NAMALWA (cell line): ENCODE measurements at places on chromosomes 1 and 21.

DNA sequence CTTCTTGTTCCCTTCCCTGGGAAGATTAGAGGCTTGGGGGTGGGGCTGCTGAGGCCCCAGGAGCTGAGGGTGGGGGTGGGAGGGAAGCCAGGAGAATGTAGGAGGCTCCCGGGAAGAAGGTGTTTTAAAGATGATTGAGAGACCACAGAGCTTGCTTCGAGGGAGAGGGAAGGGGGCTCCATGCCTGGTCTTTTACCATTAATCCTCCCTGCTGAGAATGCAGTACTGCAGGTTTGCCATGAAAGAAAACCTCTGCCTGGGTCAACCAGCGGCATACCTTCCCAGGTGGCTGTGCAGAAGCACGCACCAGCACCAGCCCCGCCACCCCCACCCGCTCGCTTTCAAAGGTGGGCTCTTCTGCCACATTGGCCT is 15.4 kb downstream of the ABCA4 start:
- no peak for DNase-seq

- DNase-seq = no peak
These were observed 9.7 kb downstream of the BCL9 start for GRCh38 chr1:147551036-147551435.

DNA sequence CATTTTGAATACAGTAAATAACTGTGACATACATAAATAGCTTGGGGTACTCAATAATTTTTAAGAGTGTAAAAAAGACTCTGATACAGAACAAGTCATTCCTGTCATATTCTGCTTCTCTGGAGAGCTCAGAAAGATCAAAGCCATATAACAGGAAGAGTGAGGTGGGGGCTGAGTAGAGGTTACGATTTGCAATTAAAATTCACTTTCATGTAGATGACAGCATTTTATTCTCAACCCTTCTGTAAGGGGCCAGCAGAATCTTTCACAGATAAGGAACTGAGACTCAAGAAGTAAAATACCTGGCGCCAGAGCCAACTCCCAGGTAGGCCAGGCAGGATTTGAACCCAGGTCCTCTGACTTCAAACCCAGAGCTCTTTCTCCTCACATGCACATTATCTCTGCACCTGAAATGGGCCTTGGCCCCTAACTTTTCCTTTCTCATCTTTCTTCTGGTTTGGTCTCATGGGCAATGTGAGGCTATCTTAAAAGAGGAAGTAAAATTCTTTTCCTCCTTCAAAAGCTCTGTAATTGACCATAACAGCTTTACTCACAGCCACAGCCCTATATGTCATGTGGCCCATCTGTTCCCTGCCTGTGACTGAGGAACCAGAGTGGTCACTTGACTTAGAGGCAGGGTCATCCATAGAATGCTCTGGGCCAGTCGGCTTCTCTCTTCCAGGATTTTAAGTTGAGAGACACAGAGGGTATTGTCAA is 80.9 kb upstream of the SYT6 start:
- DNase-seq = peak; percentile 32

- no peak for DNase-seq
These were observed 138.5 kb downstream of the ZSCAN20 start for GRCh38 chr1:33610864-33611455.

GRCh38 chr21:39612233-39613040 is at the start of gene B3GALT5:
B3GALT5 (plus strand) TSS chr21:39612940; CDS start chr21:39660560, 47,620 bp downstream.
- no peak for DNase-seq

GRCh38 chr1:28249866-28250295 is 9.4 kb upstream of the SESN2 start:
- DNase-seq = no peak

DNA sequence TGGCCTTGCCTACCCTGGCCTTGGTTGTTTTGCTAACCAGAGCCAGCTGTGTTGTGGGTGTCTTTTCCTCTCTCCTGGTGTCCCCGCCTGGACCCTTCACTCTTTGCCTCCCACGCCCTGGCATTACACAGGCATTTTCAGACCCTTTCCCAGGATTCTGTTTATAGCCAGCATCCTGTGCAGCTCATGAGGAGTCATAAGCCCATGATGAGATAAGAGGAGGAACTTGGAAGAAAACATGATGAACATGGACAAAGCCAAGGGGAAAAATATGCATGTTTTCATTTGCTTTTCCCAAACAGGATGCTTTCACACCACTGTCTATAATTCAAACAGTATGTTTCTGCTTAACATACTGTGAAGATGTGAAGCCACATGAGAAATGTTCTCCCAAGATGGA is 18.7 kb upstream of the WARS2 start:
- no peak for DNase-seq

DNA sequence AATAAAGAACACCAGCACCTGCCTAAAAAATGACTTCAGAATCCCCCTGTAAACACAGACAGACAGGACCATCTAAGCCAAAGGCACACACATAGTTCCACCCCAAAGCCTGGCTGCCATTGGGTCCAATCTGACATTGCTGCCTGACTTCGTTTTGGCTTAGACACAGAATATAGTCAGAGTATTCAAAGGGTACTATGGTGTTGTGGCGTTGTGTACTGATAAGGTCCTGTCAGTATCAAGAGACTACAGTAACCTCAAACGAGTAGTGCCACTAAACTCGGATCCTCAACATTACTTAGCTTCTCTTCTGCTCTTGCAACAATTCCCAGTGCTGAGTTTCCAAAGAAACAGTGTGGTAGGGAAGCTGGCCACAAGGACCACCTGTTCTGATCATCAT is 169.3 kb upstream of the NR5A2 start:
- DNase-seq = no peak

DNA sequence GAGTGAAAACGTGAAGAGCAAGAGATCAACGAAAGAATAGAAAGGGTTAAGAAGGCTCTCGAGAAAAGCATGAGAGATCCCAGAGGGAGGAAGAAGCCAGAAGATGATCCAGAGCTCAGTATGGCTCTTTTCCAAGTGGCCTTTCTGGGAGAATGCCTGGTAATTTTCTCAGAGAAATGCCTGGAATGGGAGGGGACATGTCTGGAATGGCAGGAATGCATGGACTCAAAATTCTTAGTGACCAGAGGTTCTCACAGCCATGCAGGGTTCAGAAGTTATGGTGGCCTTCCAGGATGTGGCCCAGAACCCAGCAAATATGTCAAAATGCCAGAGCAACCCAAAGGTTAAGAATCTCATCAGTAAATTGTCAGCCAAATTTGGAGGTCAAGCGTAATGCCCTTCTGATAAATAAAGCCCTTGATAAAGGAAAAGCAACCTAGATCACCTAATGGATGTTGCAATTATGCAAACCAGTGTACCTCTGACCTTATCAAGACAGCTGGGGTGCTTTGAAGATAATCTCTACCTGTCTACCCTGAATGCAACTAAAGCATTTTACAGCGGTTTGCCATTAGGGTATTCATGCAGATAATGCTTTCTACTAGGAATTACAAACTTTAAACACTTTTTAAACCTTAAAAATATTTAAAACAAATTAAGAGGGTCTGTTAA is 53.1 kb downstream of the NBPF6 start:
- no peak for DNase-seq

- DNase-seq = peak; percentile 11
These were observed 40.0 kb downstream of the SPTA1 start for GRCh38 chr1:158646465-158646864.

- no peak for DNase-seq
These were observed 25.4 kb downstream of the PHGDH start for GRCh38 chr1:119737040-119737682.

DNA sequence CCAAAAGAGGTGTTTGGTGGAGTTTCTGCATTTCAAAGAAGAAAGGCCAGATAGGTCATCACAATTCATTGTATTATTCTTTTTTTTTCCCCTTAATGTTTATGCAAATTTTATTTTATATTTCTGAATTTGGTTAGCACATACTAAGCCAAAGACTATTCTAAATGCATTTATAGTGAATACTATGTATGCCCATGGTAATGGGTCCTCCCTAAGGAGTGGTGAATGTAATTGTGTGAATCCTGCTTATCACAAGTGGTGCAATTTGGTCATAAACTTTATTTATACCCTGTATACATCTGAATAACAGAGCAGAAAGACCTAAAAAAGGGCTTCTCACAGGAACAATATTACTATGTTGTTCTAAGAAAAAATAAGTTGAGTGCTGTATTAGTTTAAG is 99.1 kb downstream of the CD247 start:
- no peak for DNase-seq

GRCh38 chr1:230940848-230941247 is 37.8 kb downstream of the TTC13 start:
- DNase-seq = no peak

DNA sequence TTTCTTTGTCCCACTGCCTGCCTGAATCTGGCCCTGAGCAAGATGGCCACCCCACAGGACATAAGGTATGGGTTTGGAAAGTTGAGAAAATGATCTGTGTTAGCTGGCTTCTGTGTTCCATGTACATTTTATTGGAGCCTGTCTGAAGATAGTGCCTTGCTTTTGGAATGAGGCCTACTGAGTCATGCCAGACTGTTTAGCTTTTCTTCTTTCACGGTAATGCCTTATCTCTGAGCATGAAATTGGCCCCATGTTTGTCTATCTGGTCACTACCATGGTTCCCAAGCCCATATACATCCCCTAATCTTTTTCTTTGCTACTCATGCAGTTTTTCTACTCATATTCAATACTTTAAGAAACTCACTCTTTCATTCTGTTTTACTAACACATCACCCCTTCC is 85.1 kb upstream of the LMO4 start:
- DNase-seq = no peak

- no peak for DNase-seq
These were observed 236.0 kb downstream of the TOMM20 start for GRCh38 chr1:234892642-234893041.

DNA sequence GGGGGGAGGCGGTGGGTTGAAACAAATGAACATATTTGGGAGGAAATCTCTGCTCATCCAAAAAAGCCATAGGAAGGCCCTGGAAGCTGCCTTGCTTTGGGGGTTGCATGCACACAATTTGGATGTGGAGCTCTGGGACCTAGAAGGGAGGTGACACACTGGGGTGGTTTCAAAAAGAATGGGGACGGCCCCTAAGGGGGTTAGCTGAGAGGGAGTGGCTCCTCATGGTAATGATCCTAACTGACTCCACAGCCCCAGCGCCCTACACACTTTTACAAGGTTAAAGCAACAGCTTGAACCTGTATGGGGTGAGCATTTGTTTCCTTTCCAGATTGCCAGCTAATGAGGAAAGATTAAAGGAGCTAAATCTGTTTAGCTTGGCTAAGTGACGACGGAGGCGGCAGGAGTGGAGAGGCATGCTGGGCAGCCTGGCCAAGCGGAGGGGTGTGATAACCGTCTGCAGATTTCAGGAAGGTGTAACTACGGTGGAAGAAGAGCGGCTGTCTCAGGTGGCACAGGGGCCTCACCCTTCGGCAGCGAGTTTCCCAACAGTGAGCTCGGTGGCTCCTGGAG is 107.3 kb downstream of the RNF220 start:
- DNase-seq = no peak

GRCh38 chr21:38734646-38735365 is 70.9 kb upstream of the ETS2 start:
- no peak for DNase-seq

DNA sequence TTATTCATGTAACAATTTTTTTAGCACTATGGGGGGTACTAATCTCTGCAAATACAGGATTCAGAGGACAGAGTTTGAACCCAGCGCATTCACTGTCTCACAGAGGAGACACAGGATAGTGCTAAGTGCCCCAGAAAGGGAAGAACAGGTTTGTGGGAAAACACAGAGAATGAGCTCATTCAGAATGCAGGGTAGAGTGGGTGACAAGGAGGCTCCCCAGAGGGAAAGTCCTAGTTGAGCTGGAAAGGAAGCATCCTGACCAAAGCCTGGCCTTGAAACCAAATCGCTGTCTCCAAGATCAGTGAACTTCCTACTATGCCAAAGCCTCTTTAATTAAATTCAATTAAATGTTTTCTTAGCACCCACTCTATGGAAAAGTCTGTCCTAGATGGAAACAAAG is 19.0 kb upstream of the RGS2 start:
- no peak for DNase-seq

GRCh38 chr1:182032251-182032650 is 29.3 kb downstream of the ZNF648 start:
- DNase-seq = no peak

GRCh38 chr1:1543706-1544099 is 3.3 kb upstream of the TMEM240 start:
- no peak for DNase-seq

- DNase-seq = no peak
These were observed 227.6 kb upstream of the C1orf174 start for GRCh38 chr1:4127592-4128140.

GRCh38 chr1:16612332-16613172 is 812 bp downstream of the NBPF1 start:
- DNase-seq = peak; percentile 76

- DNase-seq = no peak
These were observed 1464.8 kb upstream of the PRMT6 start for GRCh38 chr1:105591681-105592080.

GRCh38 chr21:35924714-35925301 is 135.5 kb downstream of the SETD4 start:
- no peak for DNase-seq

GRCh38 chr1:215256936-215257679 is 174.6 kb downstream of the KCNK2 start:
- no peak for DNase-seq

- DNase-seq = no peak
These were observed 60.6 kb downstream of the SDCCAG8 start for GRCh38 chr1:243316366-243316989.

- no peak for DNase-seq
These were observed 7.9 kb downstream of the TAF13 start for GRCh38 chr1:109067883-109068282.

GRCh38 chr1:24596401-24596880 is 40.6 kb downstream of the NCMAP start:
- DNase-seq = no peak

GRCh38 chr1:244082969-244083368 is 31.9 kb downstream of the ZBTB18 start:
- no peak for DNase-seq

DNA sequence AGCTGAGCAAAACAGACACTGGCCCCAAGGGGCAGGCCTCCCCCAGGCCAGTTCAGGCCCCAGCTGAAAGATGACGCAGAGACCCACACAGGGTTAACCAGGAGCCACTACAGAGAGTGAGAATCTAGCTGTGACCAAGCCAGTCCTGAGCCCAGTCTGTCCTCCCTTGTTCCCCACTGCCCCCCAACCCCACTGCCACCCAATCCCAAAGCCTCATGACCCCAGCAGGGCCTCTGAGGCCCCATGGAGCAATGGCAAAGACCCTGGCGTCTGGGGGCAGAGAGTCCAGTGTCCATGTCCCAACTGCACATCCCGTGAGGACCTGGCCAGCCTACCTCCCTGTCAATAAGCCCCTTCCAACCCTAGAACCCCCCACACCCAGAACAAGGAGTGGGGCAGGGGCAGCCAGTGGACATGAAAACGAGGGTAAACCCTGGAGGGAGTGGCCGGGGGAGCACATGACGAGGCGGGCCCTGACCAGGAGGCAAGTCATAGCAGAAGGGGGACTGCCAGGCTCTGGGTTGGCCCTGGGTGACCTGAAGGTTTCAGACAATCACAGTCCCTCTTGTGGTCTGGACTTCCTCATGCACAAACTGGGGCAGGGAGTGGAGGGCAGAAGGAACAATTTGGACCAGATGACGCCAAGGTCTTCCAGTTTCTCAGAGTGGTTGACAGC is 100.5 kb downstream of the GLIS1 start:
- no peak for DNase-seq
